ENCODE measurements at places on chromosomes 11 and 22.

GRCh38 chr22:40366068-40366467, 4.3 kb upstream of the SGSM3 start:
- DNase-seq, result no peak

DNA sequence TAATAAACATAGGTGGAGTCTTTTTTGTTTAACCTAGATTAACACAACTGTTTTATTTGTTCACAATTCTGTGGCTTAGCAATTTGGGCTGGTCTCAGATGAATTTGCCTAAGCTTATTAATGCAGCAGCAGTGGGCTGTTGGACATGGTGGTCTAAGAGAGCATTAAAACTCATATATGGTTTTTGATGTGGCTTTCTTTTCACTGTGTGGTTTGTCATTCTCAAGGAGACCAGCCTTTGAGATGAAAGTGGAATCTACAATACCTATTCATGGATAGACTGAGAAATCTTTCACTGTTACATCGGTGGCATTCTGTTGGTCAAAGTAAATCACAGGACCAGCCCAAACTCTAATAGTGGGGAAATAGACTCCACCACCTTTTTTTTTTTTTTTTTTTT, 39.6 kb downstream of the CUL5 start:
- no peak for DNase-seq

DNA sequence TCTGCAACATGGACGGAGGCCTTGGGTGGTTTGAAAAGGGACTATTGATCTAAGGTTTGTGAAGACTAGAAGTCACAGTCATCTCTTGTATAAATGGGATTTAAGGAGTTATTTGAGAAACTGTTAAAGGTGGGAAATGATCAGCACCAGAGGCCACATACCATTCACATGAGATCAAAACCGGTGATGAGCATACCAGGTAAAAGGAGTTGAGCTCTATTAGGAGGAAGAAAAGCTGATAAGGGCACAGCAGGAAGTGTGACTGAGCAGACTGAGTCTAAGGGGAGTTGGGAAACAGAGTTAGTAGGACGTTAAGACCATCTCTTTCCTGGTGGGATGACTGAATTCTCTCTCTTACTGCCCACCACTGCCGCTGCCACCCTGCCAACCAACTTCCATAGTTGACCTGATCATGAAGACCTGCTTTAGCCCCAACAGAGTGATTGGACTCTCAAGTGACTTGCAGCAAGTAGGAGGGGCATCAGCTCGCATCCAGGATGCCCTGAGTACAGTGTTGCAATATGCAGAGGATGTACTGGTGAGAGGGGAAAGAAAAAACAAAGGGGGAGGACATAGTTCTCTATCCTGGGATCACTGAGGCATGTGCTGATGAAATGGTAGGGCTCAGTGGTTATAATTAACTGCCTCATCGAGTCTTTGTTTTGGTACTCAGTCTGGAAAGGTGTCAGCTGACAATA, 7.6 kb downstream of the EIF3F start:
- no peak for DNase-seq

- DNase-seq, result no peak
Observed at GRCh38 chr11:68166969-68167368, 45.8 kb upstream of the CHKA start.

GRCh38 chr11:65315204-65315865, 669 bp downstream of the CDC42EP2 start:
- peak; percentile 83 for DNase-seq

DNA sequence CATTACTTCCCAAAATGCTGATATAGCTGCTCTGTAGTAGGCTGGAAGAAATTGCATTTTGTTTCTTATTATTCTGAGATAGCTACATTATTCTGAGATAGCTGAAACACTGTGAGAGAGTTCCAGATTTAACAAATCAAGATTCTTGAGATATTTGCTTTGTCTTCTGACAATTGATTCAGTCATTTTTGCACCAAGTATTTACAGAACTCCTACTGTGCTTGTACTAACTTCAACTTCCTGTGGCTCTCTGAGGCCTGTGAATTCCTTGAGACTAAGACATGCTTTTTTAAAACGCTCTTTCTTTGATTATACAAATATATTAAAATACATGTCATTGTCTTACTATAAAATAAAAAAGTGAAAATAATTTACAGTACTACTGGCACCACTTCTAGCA, 52.7 kb downstream of the USP47 start:
- no peak for DNase-seq

DNA sequence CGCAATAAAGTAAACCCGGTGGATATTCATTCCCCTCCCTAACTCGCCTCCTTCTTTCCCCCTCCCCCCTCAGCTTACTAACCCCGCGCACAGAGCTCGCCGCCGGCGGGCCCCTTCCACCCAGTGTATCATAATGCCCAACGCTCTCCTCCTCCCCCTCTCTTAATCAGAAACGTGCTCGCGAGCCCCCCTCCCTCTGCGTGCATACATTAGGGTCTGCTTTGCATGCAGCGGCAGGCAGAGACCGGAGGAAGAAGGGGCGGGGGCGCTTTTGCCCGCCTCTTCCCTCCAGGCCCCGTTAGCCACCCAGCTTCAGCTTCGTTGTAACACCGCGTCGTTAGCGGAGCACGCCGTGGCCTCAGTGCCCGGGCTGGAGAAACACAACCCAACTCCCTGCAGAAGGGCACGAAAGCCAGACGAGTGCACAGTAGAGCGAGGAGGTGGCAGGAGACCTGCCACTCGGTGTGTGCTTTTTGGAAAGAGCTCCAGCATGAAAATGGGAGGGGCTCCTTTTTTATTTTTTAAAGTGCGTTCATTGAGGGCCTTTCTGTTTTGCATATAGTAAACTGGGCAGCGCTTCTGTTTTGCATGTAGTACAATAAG, 901 bp upstream of the KMT2A start:
- peak; percentile 30 for DNase-seq

DNA sequence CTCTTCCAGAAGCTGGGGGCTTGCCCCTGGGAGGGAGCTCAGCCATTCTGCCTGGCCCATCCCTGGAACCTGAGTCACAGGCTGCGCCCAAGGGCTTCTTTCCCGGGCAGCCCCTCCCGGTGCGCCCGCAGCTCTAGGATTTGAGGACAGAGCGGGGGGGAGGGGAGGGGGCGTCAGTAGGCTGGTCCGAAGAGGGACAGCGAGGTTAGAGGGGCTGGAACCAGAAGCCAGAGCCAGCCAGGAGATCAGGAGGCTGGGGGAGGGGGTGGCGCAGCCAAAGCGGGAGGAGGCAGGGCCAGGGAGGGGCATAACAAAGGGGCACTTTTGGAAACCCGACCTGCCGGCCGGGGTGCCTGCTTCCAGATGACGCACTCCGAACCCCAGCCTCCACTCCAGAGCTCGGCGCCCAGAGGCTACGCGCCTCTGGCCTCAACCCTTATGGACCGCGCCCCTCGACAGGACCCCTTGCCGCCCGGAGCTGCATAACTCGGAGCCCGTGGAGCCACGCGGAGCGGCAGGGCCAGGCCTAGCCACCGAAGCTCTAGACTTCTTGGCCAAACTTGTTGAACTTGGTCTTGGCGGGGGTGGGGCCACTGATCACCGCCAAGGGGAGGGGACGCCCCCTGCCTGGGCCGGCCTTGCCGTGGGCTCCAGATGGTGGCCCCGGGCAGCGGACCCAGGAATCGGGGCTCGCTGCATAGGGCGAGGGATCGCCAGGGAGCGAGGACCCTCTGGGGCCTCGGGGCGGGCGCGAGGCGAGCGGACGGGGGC, 744 bp downstream of the PACSIN3 start:
- DNase-seq, result no peak

DNA sequence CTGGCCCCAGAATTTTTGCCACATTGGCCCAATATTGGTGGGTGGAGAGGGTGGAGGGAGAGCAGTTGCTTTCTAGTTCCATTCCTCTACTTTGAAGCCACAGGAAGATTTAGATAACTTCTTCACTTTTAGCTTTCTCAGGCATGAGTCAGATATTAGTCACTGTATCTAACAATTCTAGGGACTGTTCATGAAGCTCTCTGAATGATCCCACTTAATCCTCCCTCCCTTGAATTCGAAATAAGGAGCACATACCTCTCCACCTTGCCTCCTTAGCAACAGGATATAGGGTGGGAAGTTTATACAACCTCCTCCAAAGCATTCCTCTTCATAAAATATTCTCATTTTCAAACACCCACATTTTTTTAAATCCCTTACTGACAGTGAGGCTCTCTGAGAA, 13.5 kb downstream of the FSHB start:
- DNase-seq, result peak; percentile 23

GRCh38 chr11:34305193-34305592, 52.6 kb downstream of the ABTB2 start:
- DNase-seq, result no peak

DNA sequence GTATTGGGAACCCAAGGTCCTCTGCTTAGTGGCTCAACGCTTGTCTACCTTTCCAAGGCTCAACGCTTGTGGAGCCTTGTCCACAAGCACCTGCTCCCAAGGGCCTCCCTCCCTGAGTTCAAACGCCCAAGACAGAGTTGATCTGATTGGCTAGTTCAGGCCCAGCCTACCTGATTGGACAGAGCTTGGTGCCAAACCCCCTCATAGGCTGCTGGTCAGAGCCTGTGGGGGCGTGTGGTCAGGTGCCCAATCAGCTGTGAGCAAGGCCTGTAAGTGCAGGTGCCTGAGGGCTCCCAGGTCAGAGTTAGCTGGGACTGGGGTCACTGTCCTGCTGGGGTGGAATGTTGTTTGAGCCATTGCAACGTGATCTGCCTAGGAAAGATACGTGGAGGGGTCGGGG, 16.9 kb upstream of the TMPRSS6 start:
- DNase-seq, result no peak

DNA sequence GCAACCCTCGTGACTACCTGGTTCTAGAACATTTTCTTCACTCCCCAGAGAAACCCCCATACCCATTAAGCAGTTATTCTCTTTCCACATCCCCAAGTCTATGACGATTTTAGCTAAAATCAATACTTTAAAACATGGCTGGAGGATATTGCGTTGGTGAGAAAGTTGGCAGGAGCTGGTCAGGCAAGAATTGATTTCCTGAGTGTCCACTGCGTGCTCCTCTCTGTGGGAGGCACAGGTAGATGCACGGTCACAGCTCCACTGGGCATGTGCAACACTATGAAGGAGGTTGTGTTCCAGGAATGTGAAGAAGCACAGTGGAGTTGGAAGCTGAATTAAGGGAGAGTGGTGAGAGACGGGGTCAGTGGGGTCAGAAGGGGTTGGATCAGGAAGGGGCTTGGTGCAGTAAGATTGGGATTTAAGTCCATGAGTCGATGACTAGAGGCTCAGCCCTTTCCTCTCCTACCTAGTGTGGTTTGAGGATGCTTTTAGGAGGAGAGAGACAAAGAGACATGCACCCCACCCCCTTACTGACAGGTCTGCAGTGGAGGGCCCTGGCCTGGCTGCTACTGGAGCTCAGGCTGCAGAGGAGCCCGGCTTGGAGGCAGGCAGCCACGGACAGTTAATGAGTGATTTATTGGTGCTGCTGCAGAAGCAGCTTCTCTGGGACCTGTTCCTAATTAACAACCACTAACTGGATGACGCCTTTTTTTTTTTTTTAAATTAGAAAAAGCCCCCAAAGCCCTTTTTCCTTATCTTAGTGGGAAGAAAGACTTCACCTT, 395.6 kb downstream of the TENM4 start:
- DNase-seq, result no peak

DNA sequence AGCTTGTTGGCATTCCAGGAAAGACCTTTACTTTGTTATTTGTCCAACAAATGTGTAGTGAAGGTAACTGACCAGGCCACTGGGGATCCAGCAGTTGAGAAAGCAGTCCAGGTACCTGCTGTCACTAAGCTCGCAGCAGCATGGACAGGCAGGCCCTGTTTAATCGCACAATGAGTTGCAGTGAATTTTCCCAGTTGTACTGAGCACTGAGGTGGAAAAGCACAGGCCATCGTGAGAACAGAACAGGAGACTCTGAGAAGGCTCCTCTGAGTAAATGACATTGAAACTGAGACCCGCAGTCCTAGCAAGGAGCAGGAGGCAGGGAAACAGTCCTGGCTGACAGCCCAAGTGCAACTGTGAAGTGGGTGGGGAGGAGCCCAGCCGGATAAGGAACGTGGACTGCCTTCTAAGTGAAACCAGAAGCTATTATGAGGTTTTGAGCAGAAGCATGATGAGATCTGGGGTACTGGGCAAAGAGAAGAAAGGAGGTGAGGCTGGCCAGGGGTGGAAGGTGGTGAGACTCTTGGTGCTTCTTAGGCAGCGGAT, 39.8 kb upstream of the CDON start:
- DNase-seq, result peak; percentile 79

- DNase-seq, result peak; percentile 84
Observed at GRCh38 chr11:131748151-131749050, 378.0 kb downstream of the NTM start.

GRCh38 chr11:124970925-124971324, 16.9 kb downstream of the CCDC15 start:
- DNase-seq, result peak; percentile 39

DNA sequence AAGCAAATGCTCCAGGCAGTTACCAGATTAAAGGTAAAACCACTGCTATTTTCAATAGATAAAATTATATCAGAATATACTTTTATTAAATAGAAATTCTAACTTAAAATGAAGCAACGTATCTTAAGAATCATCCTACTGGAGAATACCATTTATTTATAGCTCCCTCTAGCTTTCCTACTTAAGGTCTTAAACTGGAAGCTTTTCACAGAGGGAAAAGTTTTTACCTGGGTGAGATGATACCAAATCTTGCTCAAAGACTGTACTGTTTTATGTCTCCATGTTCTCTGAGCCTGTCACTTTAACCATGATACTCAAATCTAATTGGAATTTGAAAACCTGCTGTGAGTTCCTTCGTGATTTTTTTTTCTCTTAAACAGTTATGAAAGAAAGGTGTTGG, 291.8 kb downstream of the AASDHPPT start:
- DNase-seq, result no peak

- DNase-seq, result no peak
Observed at GRCh38 chr11:91066456-91067047, 843.7 kb upstream of the CHORDC1 start.

DNA sequence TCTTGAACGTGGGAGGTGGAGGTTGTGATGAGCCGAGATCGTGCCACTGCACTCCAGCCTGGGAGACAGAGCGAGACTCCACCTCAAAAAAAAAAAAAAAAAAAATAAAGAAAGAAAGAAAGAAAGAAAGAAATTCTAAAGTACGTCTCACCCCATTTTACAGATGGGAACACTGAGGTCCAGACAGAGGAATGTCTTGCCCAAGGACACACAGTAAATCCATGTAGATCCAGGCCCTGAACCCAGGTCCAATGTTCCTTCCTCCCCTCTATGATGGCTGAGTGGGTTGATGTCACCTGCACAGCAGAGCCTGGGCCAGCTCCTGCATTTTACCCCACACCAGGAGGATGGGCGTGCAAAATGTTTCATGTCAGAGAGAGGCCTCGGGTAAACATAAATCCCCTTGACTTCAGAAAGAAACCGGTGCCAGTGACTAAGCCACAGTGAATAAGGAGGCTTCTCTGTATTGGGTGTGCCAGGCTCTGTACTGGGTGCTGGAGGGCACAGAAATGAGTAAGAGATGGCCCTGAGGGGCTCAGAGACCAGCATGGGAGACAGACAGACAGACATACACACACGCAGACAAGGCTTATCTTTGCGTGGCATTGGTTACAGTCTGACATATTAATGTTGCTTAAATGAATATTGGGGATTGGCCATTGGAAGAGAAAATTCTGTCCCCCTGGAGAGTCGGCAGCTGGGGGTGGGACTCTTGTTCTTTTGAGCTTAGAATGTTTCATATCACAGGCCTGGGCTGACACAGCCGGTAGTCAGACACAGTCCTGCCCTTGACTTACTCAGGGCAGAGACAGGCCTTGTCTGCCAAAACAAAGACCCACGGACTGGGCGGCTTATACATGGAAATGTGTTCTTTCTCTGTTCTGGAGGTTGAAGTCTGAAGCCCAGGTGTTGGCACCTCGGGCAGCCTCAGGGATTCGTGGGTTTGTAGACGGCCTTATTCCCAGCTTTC, 105.4 kb downstream of the MIAT start:
- peak; percentile 21 for DNase-seq

GRCh38 chr11:118186346-118187107, 10.1 kb upstream of the SCN2B start:
- DNase-seq, result no peak

GRCh38 chr11:78338138-78338537, 79.5 kb downstream of the GAB2 start:
- DNase-seq, result no peak

All from fibroblast of the aortic adventitia (primary cell).